ENCODE measurements at places on chromosomes 7 and 10. TPM values are rescaled to one million over a fixed set of nuclear protein-coding genes. Genes with fewer than 3 reads are reported as not detected.
A peak's percentile ranks its signal among the peaks of the same experiment; 100 is the strongest.

DNA sequence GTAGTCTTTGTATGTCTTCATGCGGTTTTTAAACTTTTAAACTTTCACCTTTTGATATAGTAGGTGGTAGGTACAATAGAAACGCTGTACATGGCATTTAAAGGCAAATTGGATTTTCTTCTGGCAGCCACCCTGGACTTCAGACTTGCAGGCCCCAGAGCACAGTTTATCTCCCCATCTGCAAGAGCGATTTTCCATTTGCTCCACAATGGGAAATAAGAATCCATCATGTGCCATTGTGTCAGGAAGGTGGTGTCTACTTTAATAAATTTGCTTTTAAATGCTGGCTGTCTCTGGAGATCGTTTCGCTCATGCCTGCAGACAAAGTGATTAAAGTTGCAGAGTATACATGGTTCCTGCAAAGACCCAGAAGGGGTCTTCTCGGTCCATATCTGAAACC, 38.9 kb downstream of the UNC5B start:
- DNase-seq: no peak
- no peaks in the 10 kb centered on the region for H3K36me3 ChIP-seq
- no peaks in the 10 kb centered on the region for H3K27me3 ChIP-seq

DNA sequence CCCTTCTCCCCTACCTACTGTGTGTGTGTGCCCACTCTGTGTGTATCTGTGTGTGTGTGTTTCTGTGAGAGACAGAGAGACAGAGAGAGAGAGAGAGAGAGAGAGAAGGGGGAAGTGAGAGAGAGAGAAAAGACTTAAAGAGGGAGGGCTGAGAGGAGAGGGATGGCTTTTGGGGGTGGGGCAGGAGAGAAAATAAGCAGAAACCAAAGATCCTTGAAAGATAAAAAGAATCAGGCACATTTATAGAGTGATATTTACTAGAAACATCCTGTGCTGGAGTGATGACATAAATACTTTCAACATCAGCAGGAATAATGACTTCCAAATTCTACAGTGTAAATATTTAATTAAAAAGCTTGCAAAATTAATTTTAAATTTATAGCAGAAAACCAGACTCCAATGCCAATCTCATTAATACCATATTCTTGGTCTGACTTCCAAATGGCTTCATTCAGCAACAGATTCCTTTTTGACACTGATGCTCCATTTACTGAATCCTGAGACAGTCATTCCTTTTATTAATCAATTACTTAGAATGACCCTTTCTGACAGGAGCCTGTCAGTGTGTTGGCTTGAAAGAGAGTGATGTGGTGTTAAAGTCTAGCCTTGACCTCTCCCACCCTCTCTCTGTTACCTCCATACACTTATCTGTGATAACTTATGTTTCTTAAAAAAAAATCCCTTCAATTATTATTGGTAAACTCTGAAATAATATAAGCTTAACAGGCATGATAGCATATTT, 41.7 kb upstream of the WNT2 start:
- H3K4me3 ChIP-seq: no peak overlapping the region
- no peaks in the 10 kb centered on the region for H3K27me3 ChIP-seq
- H3K27ac ChIP-seq: no peak overlapping the region
- H3K36me3 ChIP-seq: no peaks in the 10 kb centered on the region
- DNase-seq: no peak
- no peaks in the 10 kb centered on the region for H3K4me1 ChIP-seq

- no peak overlapping the region for H3K27ac ChIP-seq
- H3K27me3 ChIP-seq: no peaks in the 10 kb centered on the region
- peaks cover 6% of the 10 kb centered on the region for H3K4me1 ChIP-seq
- peak overlapping the region; percentile 89 for H3K4me3 ChIP-seq
- DNase-seq: no peak
- H3K36me3 ChIP-seq: no peaks in the 10 kb centered on the region
Observed at GRCh38 chr7:106108991-106109390, 3.1 kb downstream of the SYPL1 start.

DNA sequence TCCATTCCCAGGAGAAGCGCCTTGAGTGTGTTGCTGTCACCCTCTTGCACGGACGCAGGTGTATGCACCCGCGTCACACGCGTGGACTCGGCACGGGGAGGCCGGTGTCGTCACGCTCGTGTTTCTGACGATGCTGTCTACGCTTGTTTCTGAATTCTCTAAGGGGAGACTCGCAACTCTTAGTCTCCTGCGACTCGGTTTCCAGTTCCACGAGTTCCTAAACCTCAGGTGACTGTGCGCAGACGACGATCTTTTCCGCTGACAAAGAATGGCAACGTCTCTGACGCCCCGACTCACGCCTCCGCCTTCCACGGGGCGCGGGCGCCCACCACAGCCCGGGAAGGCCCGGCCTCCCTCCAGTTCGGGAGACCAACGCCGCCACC, 579 bp downstream of the IDI1 start:
- H3K36me3 ChIP-seq: peaks cover 51% of the 10 kb centered on the region
- peak overlapping the region; percentile 99 for H3K27ac ChIP-seq
- no peak for DNase-seq
- H3K4me1 ChIP-seq: peaks cover 3% of the 10 kb centered on the region

DNA sequence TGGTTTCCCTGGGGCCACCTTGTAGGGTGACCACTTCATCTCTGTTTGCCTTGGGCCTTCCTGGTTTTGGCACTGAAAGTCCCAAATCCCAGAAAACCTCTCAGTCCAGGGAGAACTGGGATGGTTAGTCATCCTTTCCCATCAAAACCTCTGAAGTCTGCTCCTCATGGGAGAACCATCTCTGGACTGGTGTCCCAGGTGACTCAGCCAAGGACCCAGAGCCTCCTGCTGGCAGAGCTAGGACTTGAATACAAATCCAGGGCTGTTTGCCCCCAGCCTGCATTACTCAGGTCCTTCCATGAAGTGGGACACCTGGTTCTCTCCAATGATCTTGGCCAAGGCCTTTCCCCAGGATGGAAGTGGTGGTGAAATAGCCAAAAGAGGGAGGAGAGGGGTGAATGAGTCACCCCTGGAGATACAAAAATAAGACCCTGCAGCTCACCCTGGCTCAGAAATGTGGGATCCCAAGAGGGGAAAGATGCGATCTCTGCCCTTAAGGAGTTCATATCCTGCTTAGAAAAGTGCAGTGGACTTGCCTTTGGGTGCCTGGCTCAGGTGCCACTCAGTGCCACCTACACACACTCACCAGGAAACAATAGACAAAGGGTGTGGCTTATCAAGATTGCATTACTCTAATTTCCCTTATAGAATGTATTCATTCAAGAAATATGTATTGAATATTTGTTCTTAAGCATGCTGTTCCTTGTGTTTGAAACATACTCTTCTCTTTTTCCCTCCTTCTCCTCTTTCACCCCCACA, 22.0 kb downstream of the ADRA2A start:
- H3K27ac ChIP-seq: no peak overlapping the region
- H3K36me3 ChIP-seq: no peaks in the 10 kb centered on the region
- no peaks in the 10 kb centered on the region for H3K27me3 ChIP-seq
- no peaks in the 10 kb centered on the region for H3K4me1 ChIP-seq
- no peak overlapping the region for H3K4me3 ChIP-seq
- DNase-seq: no peak

- H3K27me3 ChIP-seq: peaks cover 5% of the 10 kb centered on the region
- no peaks in the 10 kb centered on the region for H3K36me3 ChIP-seq
- no peaks in the 10 kb centered on the region for H3K4me1 ChIP-seq
- H3K27ac ChIP-seq: no peak overlapping the region
Observed at GRCh38 chr10:123884907-123885381, 6.7 kb downstream of the CPXM2 start.

GRCh38 chr10:120217736-120218135, 239.3 kb upstream of the PLPP4 start:
- H3K27ac ChIP-seq: no peak overlapping the region
- H3K4me3 ChIP-seq: no peak overlapping the region
- no peaks in the 10 kb centered on the region for H3K36me3 ChIP-seq
- no peaks in the 10 kb centered on the region for H3K27me3 ChIP-seq
- H3K4me1 ChIP-seq: no peaks in the 10 kb centered on the region
- no peak for DNase-seq

GRCh38 chr10:77157248-77158019, 480.2 kb downstream of the KCNMA1 start:
- no peaks in the 10 kb centered on the region for H3K27me3 ChIP-seq
- H3K36me3 ChIP-seq: no peaks in the 10 kb centered on the region
- no peak overlapping the region for H3K27ac ChIP-seq
- H3K4me3 ChIP-seq: no peak overlapping the region
- DNase-seq: no peak

- no peaks in the 10 kb centered on the region for H3K27me3 ChIP-seq
- peaks cover 6% of the 10 kb centered on the region for H3K36me3 ChIP-seq
- peak; percentile 60 for DNase-seq
- no peak overlapping the region for H3K27ac ChIP-seq
Observed at GRCh38 chr7:47326220-47326619, 255.7 kb downstream of the TNS3 start.

GRCh38 chr10:821322-821721, 110.2 kb downstream of the LARP4B start:
- no peaks in the 10 kb centered on the region for H3K4me1 ChIP-seq
- peaks cover 97% of the 10 kb centered on the region for H3K36me3 ChIP-seq
- H3K27ac ChIP-seq: no peak overlapping the region
- no peak for DNase-seq
- H3K4me3 ChIP-seq: no peak overlapping the region

DNA sequence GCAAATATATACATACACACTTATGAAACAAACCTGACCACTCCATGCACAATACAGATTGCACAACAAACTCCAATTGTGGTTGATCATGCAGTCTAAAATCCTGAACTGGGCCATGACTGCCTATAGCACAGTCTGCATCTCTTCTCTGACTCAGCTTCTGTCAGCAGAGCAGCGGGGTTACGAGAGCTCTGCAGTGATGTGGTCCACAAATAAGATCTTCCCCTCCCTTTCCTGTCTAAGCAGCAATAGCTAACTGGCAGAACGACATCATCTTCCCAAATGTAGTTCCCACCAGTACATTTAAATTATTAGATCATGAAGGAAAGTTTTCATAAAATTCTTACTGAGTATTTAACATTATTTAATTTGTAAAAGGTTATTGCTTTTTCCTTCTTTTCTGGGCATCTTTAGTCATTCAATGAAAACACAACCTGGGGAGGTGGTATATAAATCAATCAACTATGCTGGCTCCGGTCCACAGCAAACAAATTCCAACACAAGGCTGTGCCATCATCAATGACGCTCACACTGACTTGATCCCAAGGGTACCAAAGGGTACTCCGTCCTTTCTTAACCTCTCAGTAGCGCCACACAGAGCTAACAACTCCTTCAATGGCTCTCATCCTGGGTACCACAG, 17.1 kb downstream of the ARHGAP21 start:
- no peak for DNase-seq
- H3K27ac ChIP-seq: no peak overlapping the region
- no peaks in the 10 kb centered on the region for H3K4me1 ChIP-seq
- H3K36me3 ChIP-seq: no peaks in the 10 kb centered on the region
- H3K4me3 ChIP-seq: no peak overlapping the region

GRCh38 chr10:130185591-130185990, 49.4 kb downstream of the GLRX3 start:
- H3K4me1 ChIP-seq: no peaks in the 10 kb centered on the region
- DNase-seq: no peak
- H3K27ac ChIP-seq: no peak overlapping the region
- H3K4me3 ChIP-seq: no peak overlapping the region
- H3K36me3 ChIP-seq: peaks cover 65% of the 10 kb centered on the region

GRCh38 chr7:136326045-136326609, 349.0 kb upstream of the MTPN start:
- no peak overlapping the region for H3K4me3 ChIP-seq
- H3K27ac ChIP-seq: no peak overlapping the region
- no peaks in the 10 kb centered on the region for H3K27me3 ChIP-seq
- H3K36me3 ChIP-seq: no peaks in the 10 kb centered on the region

- no peaks in the 10 kb centered on the region for H3K27me3 ChIP-seq
- H3K4me3 ChIP-seq: no peak overlapping the region
- H3K4me1 ChIP-seq: peaks cover 6% of the 10 kb centered on the region
- peaks cover 43% of the 10 kb centered on the region for H3K36me3 ChIP-seq
Observed at GRCh38 chr10:100282907-100283306, 3.6 kb downstream of the BLOC1S2 start.

DNA sequence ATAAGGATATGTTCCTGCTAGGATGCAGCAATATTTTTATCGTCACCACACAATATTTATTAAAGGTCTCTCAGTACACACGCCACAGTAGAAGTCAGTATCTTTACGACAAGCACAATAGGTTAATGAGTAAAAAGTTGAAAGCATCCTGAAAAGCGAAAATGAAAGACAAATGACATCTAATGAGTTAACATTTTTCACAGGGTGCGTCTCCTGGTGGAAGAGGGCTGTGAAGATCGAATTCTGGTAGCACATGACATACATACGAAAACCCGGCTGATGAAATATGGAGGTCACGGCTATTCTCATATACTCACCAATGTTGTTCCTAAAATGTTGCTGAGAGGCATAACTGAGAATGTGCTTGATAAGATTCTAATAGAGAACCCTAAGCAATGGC, 10.8 kb downstream of the C1QL3 start:
- H3K27me3 ChIP-seq: no peaks in the 10 kb centered on the region
- no peaks in the 10 kb centered on the region for H3K4me1 ChIP-seq
- H3K27ac ChIP-seq: no peak overlapping the region
- no peak for DNase-seq
- H3K36me3 ChIP-seq: no peaks in the 10 kb centered on the region
- no peak overlapping the region for H3K4me3 ChIP-seq

GRCh38 chr7:41421056-41421455, 281.8 kb downstream of the INHBA start:
- no peaks in the 10 kb centered on the region for H3K4me1 ChIP-seq
- no peaks in the 10 kb centered on the region for H3K36me3 ChIP-seq
- H3K27ac ChIP-seq: no peak overlapping the region
- no peaks in the 10 kb centered on the region for H3K27me3 ChIP-seq

- peaks cover 8% of the 10 kb centered on the region for H3K4me1 ChIP-seq
- no peaks in the 10 kb centered on the region for H3K36me3 ChIP-seq
- DNase-seq: no peak
- H3K27ac ChIP-seq: no peak overlapping the region
- H3K4me3 ChIP-seq: no peak overlapping the region
Observed at GRCh38 chr7:43767311-43767710, 8.8 kb downstream of the BLVRA start.

GRCh38 chr7:155778349-155778748, 33.9 kb downstream of the SHH start:
- peak; percentile 46 for DNase-seq
- no peak overlapping the region for H3K27ac ChIP-seq
- peaks cover 85% of the 10 kb centered on the region for H3K36me3 ChIP-seq
- no peaks in the 10 kb centered on the region for H3K27me3 ChIP-seq
- H3K4me3 ChIP-seq: no peak overlapping the region

- no peaks in the 10 kb centered on the region for H3K36me3 ChIP-seq
- no peak overlapping the region for H3K4me3 ChIP-seq
- peaks cover 6% of the 10 kb centered on the region for H3K4me1 ChIP-seq
- H3K27me3 ChIP-seq: no peaks in the 10 kb centered on the region
- no peak overlapping the region for H3K27ac ChIP-seq
- DNase-seq: no peak
Observed at GRCh38 chr7:84982199-84982598, 204.7 kb downstream of the SEMA3D start.

GRCh38 chr7:12941512-12941911, 254.1 kb downstream of the ARL4A start:
- H3K36me3 ChIP-seq: no peaks in the 10 kb centered on the region
- no peak overlapping the region for H3K4me3 ChIP-seq
- no peaks in the 10 kb centered on the region for H3K4me1 ChIP-seq
- H3K27me3 ChIP-seq: no peaks in the 10 kb centered on the region
- no peak overlapping the region for H3K27ac ChIP-seq

The TRIM50 gene
- not detected for total RNA-seq

The PHKG1 gene
- 0.46 TPM for total RNA-seq

The STOX1 gene
- 5.4 TPM for total RNA-seq

The C7orf57 gene
- total RNA-seq: not detected

The HOXA6 gene
- total RNA-seq: not detected

The SLC18A3 gene
- not detected for total RNA-seq

The PRLHR gene
- not detected for total RNA-seq

The EBF3 gene
- 0.44 TPM for total RNA-seq

The SH3PXD2A gene
- 15.7 TPM for total RNA-seq

The VENTX gene
- total RNA-seq: 11.5 TPM

The KDM7A gene
- 54.9 TPM for total RNA-seq

The MYH16 gene
- total RNA-seq: not detected

All from endodermal cell (in vitro differentiated cells).